CD4-positive, alpha-beta T cell treated with Interleukin-4 for 4 hours (primary cell): ENCODE measurements at places on chromosomes 5 and 9.

GRCh38 chr9:89622933-89623861, 18.4 kb downstream of the GADD45G start:
- no peak for DNase-seq

DNA sequence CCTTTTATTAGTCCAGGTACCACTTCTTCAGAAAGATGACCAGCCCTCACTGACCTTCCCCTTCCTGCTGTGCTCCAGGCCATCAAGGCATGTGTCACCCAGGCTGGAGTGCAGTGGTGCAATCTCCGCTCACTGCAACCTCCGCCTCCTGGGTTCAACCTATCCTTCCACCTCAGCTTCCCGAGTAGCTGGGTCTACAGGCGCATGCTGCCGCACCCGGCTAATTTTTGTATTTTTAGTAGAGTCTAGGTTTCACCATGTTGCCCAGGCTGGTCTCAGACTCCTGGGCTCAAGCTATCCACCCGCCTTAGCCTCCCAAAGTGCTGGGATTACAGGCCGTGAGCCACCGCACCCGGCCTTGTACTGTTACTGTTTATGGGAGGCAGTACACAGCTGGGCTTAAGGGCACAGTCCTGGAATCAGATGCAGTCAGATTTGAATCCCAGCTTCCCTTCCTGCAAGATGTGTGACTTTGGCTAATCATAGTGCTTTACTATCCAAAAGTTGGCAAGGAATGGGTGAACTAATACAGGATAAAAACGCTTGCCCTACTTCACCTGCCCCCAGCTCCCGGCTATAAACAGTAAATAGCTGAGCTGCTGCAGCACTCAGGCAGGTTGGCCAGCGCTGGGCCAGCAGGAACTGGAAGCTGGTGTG, 483 bp upstream of the EIF4EBP3 start:
- no peak for DNase-seq

GRCh38 chr5:89452081-89452480, 569.1 kb upstream of the MEF2C start:
- no peak for DNase-seq

DNA sequence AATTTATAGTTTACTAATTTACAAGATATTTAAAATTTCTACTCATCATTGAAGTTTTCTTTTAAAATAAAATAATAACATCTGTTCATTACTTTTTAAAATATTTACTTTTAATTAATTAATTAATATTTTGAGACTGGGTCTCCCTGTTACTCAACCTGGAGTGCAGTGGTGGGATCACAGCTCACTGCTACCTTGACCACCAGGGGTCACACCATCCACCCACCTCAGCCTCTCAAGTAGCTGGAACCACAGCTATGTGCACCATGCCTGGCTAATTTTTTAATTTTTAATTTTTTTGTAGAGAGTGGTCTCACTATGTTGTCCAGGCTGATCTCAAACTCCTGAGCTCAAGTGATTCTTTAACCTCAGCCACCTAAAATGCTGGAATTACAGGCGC, 1013.6 kb downstream of the CDH9 start:
- DNase-seq, result no peak

- DNase-seq, result no peak
Observed at GRCh38 chr5:142819825-142820224, 49.6 kb downstream of the ARHGAP26 start.

DNA sequence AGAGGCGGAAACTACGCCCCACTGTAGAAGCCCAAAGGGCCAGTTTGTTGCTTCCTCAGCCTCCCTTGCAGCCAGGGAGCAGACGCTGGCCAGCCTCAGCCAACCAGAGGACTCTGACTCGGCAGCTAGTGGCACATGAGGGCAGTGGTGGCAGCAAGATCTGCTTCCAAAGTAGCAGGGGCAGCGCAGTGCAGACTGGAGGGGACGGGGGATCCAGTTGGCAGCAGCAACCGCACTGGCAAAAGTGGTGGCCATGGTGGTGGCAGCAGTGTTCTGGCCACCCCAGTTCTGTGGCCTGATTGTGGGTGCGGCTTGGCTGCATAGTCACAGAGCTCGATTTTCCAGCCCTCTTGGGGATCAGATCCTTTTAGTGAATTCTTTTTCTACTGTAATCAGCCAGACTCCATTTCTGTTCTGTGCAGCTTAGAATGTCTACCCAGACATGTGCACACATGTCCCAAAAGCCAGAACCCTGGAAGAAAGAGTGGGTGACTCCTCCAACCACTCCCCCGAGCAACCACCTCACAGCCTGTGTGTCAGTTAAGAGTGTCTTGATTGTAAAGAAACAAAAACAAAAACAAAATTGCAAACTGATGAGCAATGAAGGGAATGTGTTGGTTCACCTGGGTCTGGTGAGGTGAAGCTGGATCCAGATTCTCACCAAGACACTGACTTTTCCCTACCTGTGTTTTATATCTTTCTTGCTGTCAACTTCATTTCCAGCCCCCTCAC, 11.0 kb upstream of the ZBTB43 start:
- DNase-seq, result no peak

DNA sequence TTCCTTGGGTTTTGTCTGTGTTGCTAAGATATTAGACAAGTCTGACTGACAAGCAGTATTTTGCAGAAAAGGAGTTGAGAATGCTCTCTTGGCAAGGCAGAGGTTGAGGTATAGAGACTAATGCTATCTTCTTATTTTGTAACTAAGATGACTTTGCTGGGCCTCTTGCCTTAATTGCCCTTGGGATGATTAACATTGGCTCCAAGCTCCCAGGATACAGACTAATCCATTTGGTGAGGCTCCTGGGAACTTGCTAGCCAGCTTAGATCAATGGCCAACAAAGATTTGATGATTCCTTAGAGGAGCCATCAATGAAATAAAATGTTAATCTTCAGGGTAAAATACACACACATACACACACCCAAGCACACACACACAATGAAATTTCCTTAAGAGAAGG, 28.7 kb upstream of the AP3B1 start:
- no peak for DNase-seq

DNA sequence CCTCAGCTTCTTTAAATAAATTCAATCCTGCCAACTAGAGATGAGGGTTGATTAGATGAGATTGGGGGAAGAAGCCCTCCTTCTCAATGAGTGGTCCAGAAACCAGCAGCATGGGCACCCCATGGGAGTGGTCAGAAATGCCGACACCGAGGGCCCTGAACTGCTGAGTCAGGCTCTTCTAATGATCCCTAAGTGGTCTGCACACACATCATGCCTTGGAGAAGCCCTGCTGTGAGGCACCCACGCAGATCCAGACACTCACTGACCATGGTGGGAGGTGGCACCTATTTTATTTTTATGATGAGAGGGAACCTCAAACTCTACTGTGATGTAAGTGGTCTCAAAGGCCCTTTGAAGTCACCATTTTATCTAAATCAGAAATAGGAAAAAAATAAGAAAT, 72.3 kb upstream of the BOD1 start:
- DNase-seq, result no peak

- no peak for DNase-seq
Observed at GRCh38 chr9:136671646-136672430, 9.1 kb downstream of the EGFL7 start.

DNA sequence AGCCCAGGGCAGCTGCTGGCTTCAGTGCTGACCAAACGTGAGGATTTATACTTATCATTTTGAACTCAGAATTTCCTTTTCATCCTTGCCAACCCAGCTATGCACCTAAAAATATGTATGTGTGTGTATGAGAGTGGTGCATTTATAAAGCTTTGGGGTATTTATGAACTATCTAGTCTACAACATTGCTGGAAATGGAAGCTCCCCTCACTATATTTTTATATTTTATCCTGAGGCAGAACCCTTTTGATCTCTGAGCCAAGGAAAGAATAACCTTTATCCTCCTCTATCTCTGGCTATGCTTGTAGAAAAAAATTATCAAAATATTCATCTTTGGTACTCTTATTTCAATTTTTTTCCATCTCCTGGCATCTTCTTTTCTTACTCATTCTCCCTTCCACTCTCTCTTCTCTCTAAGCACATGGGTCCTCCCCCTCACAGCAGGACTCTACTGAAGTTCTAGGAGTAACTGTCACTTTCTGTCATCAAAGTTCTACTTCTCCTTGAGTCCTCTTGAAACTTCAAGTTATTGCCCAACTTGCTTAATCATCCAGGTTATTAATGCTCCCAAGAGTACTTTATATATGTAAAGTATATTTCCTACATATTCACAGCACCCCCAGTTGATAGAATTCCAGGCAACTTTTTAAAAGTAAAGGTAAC, 190.9 kb downstream of the HINT1 start:
- no peak for DNase-seq

DNA sequence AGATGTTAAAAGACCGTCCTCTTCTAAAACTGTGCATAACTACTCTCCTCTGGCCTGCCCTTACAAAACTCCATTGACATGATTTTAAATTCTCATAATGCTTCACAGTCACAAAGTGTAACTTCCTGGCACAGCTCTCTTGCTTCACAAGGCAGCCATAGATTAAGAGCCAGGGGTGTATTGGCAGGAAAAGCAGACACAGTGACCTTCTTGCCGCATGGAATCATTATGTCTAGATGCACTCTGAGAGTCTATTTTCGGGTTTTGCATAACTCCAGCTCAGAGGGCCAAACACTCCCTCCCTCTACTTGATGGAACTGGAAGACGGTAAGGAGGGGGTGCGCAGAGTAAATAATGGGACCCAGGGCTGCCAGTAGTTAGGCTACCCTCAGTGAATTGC, 110.1 kb downstream of the MARCHF3 start:
- no peak for DNase-seq

DNA sequence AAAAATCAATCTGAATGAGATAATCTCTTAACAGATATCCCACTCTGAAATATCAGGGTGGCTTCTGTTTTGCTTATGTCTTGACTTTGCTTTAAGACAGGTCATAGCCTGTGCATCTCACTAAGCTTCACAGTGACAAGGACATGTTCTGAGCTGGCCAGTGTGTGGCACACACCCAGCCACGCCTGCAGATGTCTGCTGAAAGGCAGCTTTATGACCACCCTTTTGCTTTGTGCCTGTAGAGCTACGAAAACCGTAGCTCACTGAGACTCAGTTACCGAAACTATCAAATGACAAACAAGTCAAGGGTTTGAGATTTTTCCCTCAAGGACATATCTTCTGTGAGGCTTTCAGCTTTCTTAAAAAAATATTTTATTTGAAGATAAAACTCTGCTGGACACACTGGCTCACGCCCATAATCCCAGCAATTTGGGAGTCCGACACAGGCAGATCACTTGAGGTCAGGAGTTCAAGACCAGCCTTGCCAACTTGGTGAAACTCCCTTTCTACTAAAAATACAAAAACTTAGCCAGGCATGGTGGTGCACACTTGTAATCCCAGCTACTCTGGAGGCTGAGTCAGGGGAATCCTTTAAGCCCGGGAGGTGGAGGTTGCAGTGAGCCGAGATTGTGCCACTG, 233.2 kb downstream of the SPATA31A1 start:
- DNase-seq, result no peak

DNA sequence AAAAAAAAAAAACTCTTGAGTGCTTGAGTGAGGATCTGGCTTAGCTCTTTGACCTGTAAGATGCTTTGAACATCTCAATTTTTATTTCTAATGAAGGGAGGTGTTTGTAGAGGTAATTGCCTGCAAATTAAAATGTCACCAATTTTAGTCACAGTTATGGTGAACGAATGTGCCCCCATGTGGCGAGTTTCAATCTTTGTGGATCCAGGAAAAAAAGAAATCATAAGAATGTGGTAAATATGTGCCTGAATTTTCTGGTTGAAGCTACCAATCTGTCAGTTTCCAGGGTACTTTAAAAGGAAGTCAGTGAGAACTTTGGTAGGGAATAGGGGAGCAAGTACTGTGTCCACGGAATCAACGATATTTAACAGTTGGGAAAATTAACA, 1772.4 kb upstream of the CDH9 start:
- DNase-seq, result no peak

DNA sequence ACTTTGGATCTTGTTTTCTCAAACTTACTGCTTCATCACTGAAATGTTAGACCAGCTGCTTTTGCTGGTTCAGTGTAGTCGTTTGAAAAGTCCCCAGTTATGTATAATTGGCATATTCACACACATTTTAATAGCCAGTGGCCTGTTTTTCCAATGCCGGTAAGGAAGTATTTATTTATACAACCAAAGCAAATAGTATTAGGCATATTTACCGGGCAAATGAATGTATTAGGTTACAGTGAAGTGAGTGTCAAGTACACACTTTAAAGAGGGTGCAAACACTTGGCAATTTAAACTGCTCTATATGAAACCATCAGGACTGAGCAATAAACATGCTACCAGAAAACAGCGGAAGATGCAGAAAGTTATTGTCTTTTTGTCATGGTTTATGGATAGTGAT, 242.9 kb downstream of the MCTP1 start:
- no peak for DNase-seq

DNA sequence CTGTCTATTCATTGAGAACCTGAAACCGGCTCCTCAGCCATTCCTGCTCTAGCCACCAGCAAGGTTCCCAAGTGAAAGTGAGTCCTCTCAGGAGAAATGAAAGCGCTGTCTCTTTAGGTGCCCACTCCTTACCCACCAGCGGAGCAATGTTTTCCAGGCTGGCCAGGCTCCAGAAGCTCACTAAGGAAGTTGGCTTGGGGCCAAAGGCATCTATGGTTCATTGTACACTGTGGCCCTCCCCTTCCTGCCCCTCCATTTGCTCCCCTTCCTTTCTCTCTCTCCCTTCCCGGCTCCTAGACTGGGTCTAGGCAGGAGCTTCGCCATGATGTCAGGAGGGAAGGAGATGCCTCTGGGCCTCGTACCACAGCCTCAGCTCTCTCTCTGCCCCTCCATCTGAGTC, 1.1 kb upstream of the GABRP start:
- no peak for DNase-seq

DNA sequence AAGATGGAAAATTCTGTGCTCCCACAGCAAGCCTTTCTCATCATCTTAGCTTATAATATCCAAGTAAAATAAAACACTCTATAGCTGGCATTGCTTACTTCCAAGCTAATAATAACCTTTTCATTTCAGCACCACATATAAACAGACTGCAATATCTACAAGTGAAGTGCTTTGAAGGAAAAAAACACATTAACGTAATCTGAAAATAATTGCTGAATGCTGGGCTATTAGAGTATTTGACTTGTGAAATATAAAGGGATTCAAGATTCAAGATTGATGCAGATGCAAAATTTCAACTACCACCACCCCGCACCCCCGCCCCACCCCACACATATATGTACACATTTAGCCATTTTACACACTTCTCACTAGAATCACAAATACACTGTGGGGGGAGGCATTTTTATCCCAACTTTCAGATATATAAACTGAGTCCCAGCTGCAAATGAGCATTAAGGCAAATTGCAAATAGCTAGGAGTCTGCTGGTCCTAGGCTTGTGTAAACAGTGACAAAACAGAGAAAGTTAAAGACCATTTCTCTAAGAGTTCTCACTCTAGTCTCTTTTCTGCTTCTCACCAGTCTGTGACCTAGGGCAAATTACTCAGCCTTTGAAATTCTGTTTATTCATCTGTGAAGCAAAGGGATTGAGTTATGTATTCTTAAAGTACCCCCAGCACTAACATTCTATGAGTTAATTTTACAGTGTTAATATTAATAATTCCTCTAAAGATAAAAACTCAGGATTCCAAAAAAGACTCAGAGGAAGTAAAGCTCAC, 489.4 kb downstream of the PRELID2 start:
- no peak for DNase-seq
